ENCODE measurements at places on chromosomes 2 and 18.

- DNase-seq: no peak
These were observed 229.5 kb downstream of the AGAP1 start for GRCh38 chr2:235723371-235723770.

- no peak for DNase-seq
These were observed 117.2 kb downstream of the TCF4 start for GRCh38 chr18:55470826-55471225.

DNA sequence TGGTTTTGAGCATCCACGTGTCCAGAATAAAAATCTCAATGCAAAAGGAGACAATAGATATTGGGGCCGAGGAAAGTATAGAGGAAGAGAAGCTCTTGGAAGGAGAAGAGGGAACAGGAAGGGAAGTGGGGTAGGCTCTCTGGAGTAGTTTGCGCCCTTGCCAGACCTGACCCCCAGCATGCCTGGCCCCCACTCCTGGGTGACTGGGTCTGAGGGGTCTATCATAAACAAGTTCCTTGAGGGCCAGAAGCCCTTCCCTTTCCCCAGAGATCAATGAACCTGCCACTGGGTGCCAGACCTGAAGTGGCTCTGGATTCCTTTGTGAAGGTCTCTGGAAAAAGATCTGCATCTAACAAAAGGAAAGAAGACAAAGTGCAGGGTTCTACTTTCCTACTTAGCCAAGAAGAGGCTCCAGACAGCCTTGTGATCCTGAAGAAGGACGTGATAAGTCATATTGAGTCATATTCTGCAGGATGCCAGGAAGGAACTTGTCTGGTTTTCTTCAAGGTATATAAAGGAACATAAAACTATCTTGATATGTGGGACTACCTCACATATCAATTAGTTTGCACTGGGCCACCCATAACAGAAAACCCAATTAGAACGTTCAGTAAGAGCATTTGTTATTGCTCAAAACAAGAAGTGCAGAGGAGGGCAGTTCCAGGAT, 18.7 kb upstream of the ATOH8 start:
- no peak for DNase-seq

GRCh38 chr2:134029418-134029817, 224.5 kb upstream of the MGAT5 start:
- no peak for DNase-seq

DNA sequence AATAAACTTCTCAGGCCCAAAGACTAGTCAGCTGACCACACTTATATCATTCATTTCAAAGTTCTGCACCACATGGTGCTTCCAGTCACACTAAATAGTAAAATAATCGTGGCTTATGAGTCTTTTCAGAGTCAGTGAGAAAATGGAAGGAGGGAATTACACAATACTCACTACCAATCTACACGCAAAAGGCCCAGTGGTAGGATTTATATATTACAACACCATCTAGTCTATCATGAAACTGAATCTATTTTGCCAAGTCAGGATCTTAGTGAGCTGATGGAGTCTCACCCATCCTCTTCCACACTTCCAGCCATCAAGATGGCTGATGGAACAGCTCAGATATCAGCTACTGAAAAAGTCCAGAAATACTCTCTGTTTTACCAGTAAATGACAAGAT, 21.9 kb downstream of the INO80D start:
- no peak for DNase-seq

- DNase-seq: no peak
These were observed 215.1 kb downstream of the DYSF start for GRCh38 chr2:71668326-71669057.

GRCh38 chr2:45085487-45085886, 76.2 kb upstream of the SIX2 start:
- no peak for DNase-seq

Data from NCI-H69 (cell line).